ENCODE measurements at places on chromosomes 1 and 21. TPM values are rescaled to one million over a fixed set of nuclear protein-coding genes. Genes with fewer than 3 reads are reported as not detected.

ASCL5 gene
- total RNA-seq = not detected

MIXL1 gene
- total RNA-seq = 1.2 TPM

CAPN9 gene
- total RNA-seq = not detected

PKP1 gene
- total RNA-seq = not detected

GBP7 gene
- total RNA-seq = not detected

TTLL10 gene
- not detected for total RNA-seq

SMAP2 gene
- total RNA-seq = 12.0 TPM

PLA2G4A gene
- total RNA-seq = 10.6 TPM

CLIC6 gene
- total RNA-seq = not detected

AJAP1 gene
- not detected for total RNA-seq

CACNA1S gene
- total RNA-seq = not detected

NASP gene
- total RNA-seq = 157 TPM

CD1D gene
- not detected for total RNA-seq

CA6 gene
- total RNA-seq = not detected

SPRR1A gene
- not detected for total RNA-seq

SERPINC1 gene
- not detected for total RNA-seq

ATP6V1G3 gene
- not detected for total RNA-seq

MYOG gene
- total RNA-seq = not detected

AQP10 gene
- total RNA-seq = not detected

C1orf141 gene
- not detected for total RNA-seq

ADAMTS5 gene
- not detected for total RNA-seq

PLA2G2F gene
- not detected for total RNA-seq

TRIM63 gene
- not detected for total RNA-seq

BEST4 gene
- 0.21 TPM for total RNA-seq

IPP gene
- 7.2 TPM for total RNA-seq

BSND gene
- not detected for total RNA-seq

KRTCAP2 gene
- 170 TPM for total RNA-seq

OR2L5 gene
- not detected for total RNA-seq

TRIM67 gene
- total RNA-seq = not detected

C1orf198 gene
- total RNA-seq = 27.7 TPM

DNM3 gene
- 3.6 TPM for total RNA-seq

TTC22 gene
- total RNA-seq = not detected

Data from endothelial cell of umbilical vein (primary cell).